Stimulated activated CD8-positive, alpha-beta memory T cell treated with anti-CD3 and anti-CD28 coated beads, Interleukin-15, amount 100 ng/mL, for 1 hour (primary cell): ENCODE measurements at places on chromosomes 7 and 10.

GRCh38 chr7:118129041-118129795 is 54.7 kb upstream of the LSM8 start:
- DNase-seq = no peak

- DNase-seq = no peak
These were observed 12.6 kb upstream of the NRBF2 start for GRCh38 chr10:63120554-63120953.

DNA sequence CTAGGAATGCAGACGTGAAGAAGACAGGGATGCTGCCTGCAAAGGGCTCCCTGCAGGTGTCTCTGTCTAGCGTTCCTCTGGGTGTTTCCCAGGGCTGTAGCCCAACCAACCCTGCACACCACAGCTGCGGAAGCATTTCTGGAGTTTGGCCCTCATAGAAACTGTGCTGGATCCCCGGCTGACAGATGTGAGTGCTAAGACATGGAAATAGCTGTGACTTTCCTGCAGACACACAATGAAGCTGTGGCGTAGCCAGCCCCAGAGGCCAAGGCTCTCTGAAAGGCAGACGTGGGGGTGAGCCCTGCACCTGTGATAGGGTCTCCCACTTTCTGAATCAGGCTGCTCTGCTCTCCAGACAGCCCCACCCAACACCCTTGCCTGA is 44.8 kb downstream of the ADCYAP1R1 start:
- DNase-seq = no peak

DNA sequence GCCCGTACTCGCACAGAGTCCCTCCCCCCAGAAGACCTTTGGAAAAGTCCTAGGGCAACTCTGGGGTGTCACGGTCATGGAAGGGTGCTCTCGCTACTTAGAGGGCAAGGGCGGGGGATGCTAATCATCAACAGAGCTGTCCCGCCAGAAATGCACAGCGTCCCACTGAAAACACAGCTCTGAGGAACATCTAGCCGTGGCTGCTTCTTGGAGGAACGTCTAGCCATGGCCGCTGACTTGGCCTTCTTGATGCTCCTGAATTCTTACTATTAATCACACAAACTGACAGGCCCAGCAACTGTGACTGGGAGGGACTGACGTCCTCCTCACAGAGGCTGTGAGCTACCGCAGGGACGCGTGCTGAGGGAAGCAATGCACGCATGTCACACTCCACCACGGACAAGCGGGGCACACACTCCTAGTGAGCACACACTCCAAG is 1.7 kb downstream of the TUBGCP2 start:
- DNase-seq = no peak

GRCh38 chr7:29780346-29780745 is 26.0 kb upstream of the WIPF3 start:
- no peak for DNase-seq

DNA sequence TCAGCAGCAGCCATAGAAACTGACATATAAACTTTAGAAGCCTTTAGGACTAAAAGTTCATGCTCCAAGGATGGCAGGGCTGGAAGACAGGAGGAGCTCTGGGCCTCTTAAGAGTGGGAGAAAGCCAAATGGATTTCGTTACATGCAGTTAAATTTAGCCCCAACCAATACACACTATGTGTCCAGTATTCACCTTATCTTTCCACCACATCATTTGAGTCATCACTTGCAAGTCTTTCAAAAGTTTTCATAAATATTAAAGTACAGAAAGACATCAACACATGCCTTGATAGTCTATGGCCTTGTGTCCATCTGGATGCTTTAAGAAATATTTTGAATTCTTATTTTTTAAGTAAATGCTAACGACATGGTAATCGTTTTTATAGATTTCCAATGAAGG is 392.4 kb upstream of the LRRN3 start:
- DNase-seq = no peak

DNA sequence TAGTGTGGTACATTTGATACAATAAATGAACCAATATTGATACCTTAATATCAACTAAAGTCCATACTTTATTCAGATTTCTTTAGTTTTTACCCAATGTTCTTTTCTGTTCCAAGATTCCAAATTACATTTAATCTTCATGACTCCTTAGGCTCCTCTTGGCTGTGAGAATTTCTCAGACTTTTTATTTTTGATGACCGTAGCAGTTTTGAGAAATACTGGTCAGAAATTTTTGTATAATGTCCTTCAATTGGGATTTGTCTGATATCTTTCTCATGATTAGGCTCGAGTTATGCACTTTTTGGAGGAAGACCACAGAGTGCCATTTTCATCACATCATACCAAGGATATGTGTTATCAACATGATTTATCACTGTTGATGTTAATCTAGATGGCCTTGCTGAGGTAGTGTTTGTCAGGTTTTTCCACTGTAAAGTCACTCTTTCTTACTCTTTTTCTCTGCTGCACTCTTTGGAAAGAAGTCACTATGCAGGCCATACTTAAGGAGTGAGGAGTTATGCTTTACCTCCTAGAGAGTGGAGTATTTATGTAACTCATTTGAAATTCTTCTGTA is 12.9 kb upstream of the ENTPD1 start:
- no peak for DNase-seq

- DNase-seq = no peak
These were observed 5.5 kb downstream of the GTPBP10 start for GRCh38 chr7:90351987-90352386.

DNA sequence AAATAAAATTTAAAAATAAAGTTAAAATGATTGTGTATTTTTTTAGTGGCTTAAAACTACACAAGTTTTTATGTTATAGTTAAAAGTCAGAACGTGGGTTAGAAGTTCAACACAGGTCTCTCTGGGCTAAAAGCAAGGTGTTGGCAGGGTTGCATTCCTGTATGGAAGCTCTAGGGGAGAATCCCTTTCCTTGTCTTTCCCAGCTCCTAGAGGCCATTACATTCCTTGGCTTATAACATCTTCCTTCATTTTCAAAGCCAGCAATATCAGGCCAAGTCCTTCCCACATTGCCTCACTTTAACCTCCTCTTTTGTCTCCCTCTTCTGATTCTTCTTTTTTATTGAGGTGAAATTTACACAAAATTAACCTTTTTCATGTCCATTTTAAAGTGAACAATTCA is 52.4 kb upstream of the EEPD1 start:
- no peak for DNase-seq

DNA sequence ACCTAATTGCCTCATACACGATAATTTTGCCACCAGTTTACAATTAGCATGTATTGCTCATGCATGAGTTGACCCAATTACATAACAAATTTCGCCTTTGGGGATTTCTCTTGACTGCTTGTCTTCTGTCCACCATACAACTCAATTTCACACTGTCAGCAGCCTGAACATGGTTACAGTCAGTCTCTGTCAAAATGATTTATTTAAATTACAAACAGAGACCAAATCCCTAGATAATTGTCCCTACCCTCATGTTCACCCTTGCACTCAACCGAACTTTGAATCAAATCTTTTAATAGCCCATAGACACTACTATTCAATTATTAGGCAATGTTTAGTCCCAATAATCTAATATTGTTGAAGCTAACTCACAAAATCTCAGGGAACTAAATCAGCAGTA is 59.7 kb upstream of the NEBL start:
- no peak for DNase-seq

GRCh38 chr7:41886262-41886900 is 183.5 kb upstream of the INHBA start:
- DNase-seq = no peak

- DNase-seq = no peak
These were observed 54.8 kb downstream of the EVX1 start for GRCh38 chr7:27297356-27297755.

- DNase-seq = no peak
These were observed 76.7 kb downstream of the ETV1 start for GRCh38 chr7:13912715-13913278.

GRCh38 chr7:158343526-158343925 is 244.1 kb downstream of the PTPRN2 start:
- no peak for DNase-seq

DNA sequence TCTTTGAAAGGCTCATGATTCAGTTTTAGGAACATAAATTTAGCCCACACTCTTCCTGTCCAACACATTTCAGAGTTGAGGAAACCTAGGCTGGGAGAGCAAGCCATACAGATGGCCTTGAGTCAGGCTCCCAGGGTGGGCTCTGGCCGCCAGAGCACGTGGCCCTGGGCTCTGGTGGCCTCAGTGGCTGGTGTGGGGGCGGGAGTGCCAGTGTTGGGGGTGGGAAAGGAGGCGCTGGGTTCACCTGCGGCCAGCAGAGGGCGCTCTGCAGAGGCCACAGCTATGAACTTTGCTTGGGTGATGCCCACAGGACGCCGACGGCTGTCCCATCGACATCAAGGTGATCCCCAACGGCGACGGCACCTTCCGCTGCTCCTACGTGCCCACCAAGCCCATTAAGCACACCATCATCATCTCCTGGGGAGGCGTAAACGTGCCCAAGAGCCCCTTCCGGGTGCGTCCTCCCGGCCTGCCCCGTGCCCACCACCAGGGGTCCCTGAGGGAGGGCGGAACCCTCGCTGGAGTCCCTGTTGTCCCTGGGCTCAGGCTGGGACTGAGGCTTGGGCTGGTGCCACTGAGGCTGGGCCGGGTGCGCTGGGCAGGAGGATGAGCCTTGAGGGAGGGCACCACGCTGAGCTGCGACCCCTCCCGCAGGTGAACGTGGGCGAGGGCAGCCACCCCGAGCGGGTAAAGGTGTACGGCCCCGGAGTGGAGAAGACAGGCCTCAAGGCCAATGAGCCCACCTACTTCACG is 11.9 kb downstream of the FLNC start:
- DNase-seq = no peak

DNA sequence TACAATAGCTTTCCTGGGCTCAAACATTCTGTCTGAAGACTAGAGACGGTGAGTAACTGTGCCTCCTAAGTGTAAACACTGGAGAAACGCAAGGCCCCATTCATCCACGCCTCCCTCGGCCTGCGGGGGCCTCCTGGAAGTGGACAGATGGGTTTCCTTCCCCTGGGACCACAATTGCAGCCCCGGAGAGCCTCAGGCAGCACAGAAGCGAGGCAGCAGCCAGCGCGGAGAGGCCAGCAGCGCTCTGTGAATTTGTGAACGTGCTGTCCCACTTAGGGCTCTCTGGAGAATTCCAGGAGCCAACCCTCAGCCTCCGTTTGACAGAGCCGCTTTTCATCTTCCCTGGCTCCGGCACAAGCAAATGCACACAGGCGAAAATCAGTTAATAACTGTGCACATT is 23.2 kb upstream of the CALN1 start:
- DNase-seq = no peak

- DNase-seq = no peak
These were observed 37.8 kb upstream of the FZD1 start for GRCh38 chr7:91226411-91226810.

DNA sequence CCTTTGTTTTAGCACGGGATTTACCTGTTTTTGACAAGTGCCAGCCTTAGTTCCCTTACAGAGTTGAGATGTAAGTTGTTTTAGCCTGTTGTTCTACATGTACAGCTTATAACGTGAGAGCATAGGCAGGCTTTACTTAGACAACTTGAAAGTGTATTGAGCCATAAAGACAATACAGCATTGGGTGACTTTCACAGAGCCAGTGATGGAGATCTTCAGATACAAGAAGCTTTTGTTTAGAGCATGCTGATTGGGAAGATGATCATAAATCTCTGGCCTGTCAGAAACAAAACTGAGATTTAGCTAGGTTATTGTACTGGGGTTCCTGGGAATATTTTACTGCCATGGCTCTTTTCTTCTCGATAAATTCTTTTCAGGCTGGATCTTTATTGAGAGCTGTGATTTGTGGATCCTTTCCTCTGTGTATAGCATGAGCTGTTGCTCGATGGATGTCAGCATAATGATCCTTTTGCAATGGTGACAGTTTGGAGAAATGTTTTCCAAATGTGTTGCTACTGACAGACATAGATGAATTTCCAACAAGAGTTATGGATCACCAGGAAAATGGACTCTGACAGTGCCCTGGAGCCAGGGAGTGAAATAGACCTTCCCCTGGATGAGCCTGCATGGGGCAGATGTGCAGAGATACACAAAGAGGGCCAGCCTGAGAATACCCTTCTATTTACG is 30.2 kb downstream of the LHFPL3 start:
- DNase-seq = no peak

- no peak for DNase-seq
These were observed 72.0 kb downstream of the KCNMA1 start for GRCh38 chr10:77565590-77566023.

DNA sequence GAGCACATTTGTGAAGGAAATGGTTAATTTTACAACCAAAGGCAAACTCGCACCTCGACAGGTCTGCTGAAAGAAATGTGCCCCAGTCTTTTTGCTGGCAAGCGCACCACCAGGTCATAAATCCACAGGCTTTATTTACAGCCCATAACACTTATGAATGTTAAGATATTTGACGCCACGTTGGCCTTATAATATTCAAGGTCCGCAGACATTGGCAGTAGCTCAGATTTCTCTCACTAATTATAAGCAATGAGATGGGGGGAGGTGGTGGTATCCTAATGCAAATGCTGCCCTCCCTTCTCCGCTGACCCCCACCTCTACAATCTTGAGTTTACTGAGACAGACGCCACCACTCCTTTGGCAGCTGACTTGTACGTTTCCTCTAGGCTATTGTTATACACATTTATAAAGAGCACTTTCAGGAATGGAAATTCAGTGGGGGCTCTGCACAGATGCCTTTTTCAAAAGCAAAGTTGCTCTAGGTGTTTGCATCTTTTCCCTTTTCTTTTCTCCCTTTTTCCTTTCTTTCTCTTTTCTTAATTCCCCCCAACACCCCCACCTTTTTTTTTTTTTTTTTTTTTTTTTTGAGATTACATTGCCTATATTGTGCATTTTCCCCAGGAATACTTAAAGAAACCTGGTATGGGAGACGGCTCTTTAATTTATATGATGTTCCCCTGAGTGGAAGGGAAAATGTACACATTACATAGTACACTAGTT is 6.7 kb downstream of the TCF7L2 start:
- no peak for DNase-seq

GRCh38 chr7:132943645-132944044 is 138.2 kb downstream of the CHCHD3 start:
- no peak for DNase-seq

DNA sequence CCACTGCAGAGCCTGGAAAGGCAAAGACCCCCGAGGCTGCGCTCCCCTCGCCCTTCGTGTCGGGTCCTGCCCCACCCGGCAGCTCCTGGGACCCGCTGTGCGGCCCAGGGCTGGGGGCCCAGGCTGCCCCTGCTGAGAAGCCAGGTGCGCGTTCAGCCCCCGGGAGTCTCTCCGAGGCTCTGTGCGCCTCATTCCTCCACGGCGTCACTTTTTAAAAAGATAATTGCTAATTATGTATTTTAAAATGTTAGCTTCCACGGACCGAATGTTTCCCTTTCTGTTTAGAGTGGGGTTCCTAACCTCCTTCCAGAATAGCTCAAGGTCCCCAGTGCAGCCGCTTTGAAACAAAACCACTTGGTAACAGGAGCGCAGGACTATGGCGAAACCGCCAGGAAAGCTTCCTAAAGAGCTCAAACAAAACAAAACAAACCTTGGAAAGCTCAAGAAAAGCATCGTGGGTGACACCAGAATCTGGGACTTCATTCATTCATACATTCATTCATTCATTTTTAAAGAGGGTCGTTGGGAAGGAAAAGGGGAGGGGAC is 45.6 kb downstream of the PDIA4 start:
- no peak for DNase-seq

DNA sequence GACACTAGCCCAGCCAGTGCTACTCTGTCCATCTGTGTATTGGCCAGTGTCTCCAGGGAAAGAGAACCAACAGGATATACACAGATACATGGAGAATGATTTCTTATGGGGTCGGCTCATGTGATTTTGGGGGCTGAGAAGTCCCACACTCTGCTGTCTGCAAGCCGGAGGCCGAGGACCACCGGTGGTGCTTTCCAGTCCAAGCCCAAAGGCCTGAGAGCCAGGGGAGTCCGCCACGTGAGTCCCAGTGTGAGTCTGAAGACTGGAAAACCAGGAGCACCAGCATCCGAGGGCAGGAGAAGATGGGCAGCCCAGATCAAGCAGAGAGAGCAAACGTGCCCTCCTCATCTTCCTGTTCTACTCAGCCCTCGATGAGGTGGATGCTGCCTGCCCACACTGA is 71.5 kb downstream of the C10orf143 start:
- no peak for DNase-seq
